D721Med (cell line): ENCODE measurements at places on chromosomes 7 and 10.

DNA sequence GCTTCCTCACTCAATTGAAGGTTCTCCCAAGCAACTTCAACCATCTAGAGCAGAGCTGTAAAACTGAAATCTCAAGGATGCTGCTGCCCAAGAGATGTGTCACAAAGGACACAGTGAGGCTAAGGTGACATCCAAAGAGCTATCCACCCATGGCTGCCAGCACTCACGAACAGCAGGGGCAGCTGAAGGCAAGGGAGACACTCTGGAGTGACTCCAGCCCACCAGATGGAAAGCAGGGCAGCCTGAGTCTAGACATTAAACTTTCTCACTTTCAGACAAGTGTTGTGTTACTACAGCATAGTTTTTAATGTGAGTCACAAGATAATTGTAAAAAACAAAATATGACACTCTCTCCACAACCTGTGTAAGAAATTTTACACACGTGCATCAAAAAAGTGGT lies 113.5 kb downstream of the LARP4B start:
- DNase-seq: no peak

DNA sequence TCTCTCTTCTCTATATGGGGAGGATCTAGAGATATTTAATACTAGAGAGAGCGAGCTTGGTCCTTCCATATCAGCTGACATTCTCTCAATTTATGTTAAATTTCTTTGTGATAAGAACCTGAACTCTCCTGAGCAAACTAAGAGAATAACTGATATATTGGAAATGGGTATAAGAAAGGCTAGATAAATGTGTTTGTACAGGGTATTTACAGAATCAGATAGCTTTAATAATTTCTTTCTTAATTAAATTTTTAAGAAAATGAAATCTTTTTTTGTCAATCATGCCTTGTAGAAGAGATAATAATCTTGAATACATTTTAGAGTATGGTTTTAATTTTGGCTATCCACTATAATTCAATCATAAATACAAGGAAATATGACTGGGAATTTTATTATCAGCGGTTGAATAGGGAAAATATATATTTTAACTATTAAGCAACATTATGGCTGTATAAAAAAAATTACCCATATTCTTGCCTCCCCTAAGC lies 58.7 kb downstream of the ANKIB1 start:
- DNase-seq: no peak

DNA sequence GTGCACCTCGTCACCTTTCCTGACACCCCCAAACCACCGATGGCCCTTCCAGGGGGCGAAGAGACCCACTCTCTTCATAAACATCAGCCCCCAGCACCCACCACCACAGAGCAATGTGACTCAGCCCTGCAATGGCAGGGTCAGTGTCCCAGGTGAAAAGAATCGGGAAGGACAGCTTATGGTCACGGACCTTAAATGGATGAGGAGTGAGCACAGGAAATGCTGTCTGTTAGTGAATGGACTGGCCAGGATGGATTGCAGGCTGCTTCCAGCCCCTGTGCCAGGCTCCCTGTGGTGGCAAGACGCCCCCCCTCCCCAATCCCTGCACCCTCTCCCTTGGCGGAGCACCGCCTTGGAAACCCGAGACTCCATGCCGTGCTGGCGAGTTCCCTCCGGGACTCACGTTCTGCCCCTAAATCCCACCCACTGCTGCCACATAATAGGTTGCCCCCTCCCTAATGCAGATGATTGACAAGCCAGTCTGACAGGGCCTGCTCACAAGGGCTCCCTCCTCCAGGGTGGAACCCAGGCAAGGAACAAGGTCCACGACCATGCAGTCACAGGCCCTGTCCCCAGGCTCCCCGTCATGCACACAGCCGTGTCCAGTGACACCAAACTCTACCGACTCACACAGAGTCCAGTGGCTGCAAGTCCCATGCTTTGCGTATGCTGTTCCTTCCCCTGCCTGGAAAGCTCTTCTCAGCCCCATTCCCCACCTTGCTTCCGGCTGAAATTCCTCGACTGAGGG lies 7.3 kb downstream of the ASB13 start:
- DNase-seq: no peak

DNA sequence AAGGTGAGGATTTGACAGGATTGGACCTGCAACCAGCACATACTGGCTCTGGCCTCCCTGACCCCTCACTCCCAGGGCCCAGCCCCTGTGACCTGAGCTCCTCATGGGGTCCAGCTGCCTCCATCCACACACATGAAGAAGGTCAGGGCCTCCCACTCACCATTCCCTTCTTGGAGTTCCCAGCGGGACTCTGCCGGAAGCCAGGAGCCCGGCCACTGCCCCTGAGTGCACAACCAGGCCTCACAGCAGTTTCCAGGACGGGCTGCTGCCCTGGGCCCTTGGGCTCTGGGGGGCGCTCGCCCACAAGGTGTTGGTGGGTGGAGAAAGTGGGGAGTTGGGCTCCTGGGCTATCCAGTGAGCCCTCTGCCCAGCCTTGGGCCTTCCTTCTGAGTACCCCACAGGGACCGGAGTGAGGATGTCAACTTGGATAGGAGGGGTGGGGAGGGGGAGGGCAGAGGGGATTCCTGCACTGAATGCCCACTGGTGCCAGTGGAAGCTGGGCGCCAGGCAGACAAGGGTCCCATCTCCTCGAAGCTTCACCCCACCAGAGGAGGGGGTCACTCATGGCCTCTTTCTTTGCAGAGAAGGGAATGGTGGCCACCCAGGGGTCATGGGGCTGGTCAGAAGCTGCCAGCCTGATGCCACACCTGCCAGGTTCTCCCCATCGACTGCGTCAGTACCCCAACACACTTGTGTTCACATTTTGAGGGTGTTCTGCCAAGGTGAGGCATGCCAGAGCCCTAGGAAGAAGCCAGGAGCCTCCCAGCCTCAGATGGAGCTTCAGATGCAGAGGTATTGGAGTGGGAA lies 115.3 kb downstream of the PTPN20 start:
- DNase-seq: peak; percentile 13

DNA sequence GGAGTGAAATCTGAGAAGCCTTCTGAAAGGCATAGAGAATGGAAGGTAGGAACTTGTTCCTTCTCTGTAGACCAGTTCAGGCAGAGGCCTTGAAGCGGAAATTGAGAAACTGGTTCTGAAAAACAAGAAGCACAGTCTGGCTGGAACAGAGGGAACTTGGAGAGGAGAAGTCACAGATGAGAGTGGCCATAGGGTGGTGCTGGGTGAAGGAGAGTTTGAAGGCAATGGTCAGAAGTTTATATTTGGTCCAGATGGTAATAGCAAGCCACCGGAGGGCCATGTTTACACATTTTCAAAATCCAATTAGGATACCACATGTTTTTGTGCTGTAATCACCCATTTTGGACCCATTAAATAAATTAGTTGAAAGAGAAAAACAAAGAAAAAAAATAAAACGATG lies 692.5 kb downstream of the INHBA start:
- DNase-seq: no peak
